ENCODE measurements at places on chromosomes 7 and 10.

- DNase-seq = no peak
Measured at GRCh38 chr7:155791836-155792235, 20.4 kb downstream of the SHH start.

- DNase-seq = peak; percentile 90
Measured at GRCh38 chr10:60978287-60979115, 34.5 kb upstream of the RHOBTB1 start.

GRCh38 chr7:36875794-36876193, 151.5 kb upstream of the AOAH start:
- DNase-seq = no peak

DNA sequence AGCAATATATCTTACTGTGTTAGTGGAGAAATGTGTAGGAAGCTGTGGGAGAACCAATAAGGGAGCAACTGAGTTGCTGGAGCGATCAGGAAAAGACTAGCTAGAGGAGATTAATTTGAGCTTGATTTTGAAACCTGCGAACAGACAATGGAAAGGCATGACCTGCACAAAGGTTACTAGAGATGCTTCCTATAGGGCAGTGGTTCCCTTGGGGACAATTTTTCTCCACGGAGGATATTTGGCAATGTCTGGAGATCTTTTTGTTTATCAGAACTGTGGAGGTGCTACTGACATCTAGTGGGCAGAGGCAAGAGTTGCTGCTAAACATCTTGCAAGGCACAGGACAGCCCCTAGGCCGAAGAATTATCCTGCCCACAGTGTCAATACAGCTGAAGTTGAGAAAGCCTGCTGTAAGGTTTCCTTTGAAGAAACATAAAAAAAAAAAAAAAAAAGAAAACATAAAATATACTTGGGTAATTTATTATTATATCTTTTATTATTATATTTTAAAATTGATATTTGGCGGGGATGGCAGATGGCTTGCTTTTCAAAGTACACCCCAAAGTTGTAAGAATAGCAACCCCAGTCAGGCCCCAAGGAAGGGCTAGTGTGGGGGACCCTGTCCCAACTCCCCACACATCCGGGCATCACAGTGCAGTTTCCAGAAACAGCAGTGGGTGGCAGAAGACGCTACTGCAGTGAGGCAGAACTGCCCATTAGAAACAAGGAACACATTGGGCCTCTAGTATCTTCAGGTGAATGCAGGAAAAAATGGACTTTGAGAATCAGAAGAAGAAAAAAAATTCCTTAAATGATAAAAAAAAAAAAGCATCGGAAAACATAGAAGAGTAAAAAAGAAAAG, 481.6 kb downstream of the SH2D4B start:
- peak; percentile 78 for DNase-seq

DNA sequence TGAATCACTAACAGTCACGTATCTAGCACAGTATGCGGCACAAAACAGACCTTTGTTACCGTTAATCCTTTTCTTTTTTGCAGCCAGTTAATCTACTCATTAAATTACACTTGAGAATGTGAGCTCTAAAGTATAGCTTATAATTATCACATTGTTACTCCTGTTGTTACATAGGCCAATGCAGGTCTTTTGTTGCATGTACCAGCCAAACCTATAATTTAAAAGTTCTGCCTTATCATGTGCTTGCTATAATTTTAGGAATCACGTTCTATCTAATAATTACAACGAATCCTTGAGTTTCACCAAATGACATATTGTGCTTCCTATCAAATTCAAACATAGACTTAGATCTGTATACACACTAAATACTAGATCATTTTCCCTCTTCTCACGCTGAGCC, 245.1 kb downstream of the DGKI start:
- DNase-seq = no peak

DNA sequence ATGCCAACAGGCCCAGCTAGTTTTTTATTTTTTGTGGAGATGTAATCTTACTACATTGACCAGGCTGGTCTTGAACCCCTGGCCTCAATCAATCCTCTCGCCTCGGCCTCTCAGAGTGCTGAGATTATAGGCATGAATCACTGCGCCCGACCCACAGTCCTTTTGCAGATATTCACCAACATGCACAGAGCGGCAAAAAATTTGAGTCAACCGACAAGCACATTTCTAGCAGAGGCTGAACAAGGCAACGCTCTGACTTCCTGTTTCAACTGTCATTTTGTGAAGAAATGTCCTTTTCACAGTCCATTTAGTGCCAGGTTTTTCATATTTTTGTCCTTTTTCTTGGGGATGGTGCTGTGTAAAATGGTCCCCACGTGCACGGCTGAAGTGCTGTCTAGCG, 71.1 kb upstream of the KAT6B start:
- peak; percentile 43 for DNase-seq

GRCh38 chr10:76306856-76307255, 875.4 kb downstream of the LRMDA start:
- peak; percentile 69 for DNase-seq
